ENCODE measurements at places on chromosomes 5 and 9.

DNA sequence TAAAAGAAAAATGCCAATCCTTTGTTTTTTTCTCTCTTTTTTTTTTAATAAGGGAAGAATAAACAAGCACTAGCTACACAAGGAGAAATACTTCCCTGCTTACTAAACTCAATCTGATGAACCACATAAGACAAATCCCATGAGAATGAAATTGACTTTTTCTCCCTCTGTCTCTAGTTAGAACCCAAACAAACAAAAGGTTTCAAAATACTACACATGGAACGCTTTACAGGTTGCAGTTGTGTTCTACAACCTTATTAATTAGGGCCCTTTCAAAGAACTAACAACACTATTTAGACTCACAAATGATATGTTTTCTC, 124.5 kb downstream of the PDE4D start:
- DNase-seq = no peak

GRCh38 chr5:173667702-173668101, 51.3 kb upstream of the BOD1 start:
- DNase-seq = no peak

- no peak for DNase-seq
These were observed 31.0 kb upstream of the IER5L start for GRCh38 chr9:129209109-129209508.

GRCh38 chr5:82620957-82621600, 342.9 kb upstream of the RPS23 start:
- no peak for DNase-seq

DNA sequence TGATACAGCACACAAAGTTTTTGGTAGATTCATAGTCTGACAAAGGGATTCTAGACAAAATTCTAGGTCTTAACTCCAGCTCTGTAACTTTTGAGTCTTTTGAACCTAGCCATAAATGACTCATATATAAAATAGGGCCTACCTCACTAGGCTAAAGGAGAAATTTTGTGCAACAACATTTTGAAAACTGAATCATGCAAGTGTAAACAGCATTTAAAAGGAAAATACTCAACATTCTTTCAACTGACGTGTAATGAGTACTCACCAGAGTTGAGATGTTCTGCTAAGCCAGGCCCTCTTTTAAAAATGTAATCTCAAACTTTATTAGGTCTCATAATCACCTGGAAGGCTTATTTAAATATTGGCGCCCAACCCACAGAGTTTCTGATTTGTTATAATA, 113.2 kb downstream of the STK32A start:
- no peak for DNase-seq
